Fibroblast of skin of left biceps (primary cell): ENCODE measurements at places on chromosomes 2 and 18.

- no peak for DNase-seq
These were observed 63.7 kb downstream of the TWIST2 start for GRCh38 chr2:238911376-238912227.

DNA sequence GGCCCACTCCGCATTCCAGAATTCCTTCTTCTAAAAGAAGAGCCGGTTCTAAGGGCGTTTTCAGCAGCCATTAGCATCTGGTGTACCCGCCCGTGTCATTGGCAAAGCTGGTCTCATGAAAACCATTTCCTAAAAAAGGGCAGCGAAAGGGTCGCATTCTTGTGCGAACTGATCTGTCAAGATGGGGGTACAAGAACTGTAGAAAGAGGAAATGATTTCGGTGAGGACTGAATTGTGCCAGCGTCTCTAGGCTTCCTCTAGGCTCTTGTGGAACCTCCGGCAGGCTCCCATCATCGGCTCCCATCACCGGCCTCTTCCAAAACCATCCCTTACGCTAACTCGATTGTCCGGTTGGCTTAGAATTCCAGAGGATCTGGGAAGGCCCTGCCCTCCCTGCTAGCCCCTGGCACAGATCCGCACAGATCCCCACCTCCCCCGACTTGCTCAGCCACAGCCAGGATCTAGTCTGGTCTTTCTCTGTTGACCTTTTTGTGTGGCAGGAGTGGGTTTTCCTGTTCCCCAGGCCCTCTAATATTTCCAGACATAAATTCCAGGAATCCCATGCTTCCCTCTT, 1.3 kb downstream of the RAB31 start:
- DNase-seq, result no peak

GRCh38 chr2:30710461-30710860, 96.8 kb downstream of the CAPN13 start:
- DNase-seq, result no peak

DNA sequence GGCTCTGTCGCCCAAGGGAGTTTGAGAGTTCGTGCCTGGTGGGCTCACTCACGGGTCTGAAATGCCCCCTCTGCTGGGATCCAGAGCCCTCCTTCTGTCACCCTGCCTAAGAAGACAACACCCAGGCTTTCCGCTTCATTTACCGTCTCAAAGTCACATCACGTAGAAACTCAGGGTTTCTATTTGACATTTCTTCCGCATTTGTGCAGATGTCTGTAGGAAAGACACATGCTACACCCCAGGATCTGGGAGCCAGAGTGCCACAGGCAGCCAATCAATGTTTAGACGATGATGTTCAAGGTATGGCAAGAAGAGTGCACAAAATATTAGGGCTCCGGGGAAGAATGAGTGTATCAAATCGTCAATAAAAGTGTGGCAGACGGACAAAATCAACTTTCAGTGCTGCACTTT, 24.4 kb upstream of the ACKR3 start:
- no peak for DNase-seq

GRCh38 chr2:98944775-98945174, 8.8 kb upstream of the CRACDL start:
- DNase-seq, result peak; percentile 13

- no peak for DNase-seq
These were observed 46.7 kb downstream of the LYPD6B start for GRCh38 chr2:149084924-149085795.

DNA sequence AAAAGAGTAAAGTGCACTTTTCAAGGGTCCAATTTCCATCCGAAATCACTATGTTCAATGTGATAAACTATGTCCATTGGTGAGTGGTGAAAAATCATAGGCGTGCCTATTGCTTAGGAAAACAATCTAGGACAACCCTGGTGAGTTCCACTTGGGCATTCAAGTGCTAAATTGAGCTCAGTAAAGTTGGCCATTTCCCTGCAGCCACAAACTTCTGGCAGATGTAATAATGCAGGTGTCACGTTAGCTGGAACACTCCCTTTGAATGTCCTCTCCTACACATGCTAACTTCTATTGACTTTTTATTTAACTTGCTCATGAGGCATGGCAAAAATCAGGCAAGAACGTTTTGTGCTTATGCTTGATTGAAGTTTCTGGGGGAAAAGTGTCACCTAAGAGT, 67.1 kb downstream of the CPS1 start:
- no peak for DNase-seq

GRCh38 chr2:218407717-218408116, 8.0 kb downstream of the CTDSP1 start:
- DNase-seq, result no peak
